ENCODE measurements at places on chromosomes 11 and 22.

GRCh38 chr11:101567071-101567470 is 16.7 kb downstream of the TRPC6 start:
- DNase-seq = no peak

GRCh38 chr11:125476721-125477120 is 19.3 kb downstream of the FEZ1 start:
- no peak for DNase-seq

- DNase-seq = no peak
These were observed 9.9 kb upstream of the CELSR1 start for GRCh38 chr22:46547179-46547882.

GRCh38 chr11:114802878-114803277 is 124.6 kb downstream of the NXPE2 start:
- no peak for DNase-seq

GRCh38 chr22:21672107-21672629 is 6.4 kb downstream of the PPIL2 start:
- no peak for DNase-seq

DNA sequence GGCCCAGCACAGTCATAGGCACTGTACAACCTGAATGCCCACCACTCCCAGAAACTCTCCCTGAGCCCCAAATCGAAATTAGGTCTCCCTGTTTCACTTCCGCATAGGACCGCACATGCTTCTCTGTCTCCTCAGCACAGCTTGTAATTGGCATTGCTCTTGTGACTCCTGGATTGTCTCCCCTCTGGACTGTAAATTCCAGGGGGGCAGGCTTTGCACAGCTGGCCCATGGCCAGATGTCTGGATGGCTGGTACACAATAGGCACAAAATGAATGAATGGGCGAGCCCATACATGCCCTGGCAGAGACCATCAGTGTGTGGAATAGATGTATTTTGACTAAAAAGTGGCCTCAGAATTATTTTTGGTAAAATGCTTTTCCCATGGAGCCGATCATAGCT is 63.3 kb upstream of the PHF21B start:
- no peak for DNase-seq

GRCh38 chr11:19779740-19780139 is 67.1 kb downstream of the NAV2 start:
- no peak for DNase-seq

- DNase-seq = no peak
These were observed 71.2 kb downstream of the MYO7A start for GRCh38 chr11:77199137-77199745.

DNA sequence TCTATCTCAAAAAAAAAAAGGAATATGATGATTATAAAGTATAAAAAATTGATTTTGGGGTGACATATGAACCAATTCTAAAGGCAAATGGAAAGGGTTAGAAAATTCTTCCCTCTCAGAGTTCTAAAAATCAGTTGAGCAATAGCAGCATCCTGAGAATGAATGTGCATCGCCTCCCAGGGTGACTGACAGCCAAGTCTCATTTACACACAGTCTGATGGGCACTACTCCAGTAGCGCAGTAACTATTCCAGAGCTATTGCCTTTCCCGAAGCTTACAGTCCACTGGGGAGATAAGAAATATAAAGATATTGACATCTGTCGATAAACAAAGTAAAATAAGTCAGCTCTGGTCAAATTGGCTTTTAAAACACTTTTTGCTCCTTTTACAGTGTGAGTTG is 32.3 kb upstream of the SORL1 start:
- no peak for DNase-seq

DNA sequence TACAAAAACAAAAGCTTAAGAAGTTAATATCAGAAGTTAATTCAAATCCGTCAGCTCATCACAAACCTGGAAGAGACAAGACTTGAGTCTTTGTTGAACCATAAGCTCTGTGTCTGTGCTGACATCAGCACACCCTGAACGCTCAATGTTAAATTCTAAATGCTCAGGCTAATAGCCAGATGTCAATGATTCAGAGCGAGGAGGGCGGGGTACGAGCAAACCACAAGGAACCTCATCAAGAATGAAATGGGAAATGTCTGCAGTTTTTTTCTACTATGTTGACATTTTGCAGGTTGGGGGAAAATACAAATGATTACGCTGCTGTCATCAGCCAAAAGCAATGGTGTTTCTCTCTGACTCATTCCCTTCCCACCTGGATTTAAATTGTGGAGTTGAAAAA is 1057.2 kb downstream of the NTM start:
- DNase-seq = no peak

GRCh38 chr11:69167130-69167915 is 11.6 kb downstream of the SMIM38 start:
- DNase-seq = no peak

- DNase-seq = no peak
These were observed 20.9 kb downstream of the PANX1 start for GRCh38 chr11:94149431-94150017.

DNA sequence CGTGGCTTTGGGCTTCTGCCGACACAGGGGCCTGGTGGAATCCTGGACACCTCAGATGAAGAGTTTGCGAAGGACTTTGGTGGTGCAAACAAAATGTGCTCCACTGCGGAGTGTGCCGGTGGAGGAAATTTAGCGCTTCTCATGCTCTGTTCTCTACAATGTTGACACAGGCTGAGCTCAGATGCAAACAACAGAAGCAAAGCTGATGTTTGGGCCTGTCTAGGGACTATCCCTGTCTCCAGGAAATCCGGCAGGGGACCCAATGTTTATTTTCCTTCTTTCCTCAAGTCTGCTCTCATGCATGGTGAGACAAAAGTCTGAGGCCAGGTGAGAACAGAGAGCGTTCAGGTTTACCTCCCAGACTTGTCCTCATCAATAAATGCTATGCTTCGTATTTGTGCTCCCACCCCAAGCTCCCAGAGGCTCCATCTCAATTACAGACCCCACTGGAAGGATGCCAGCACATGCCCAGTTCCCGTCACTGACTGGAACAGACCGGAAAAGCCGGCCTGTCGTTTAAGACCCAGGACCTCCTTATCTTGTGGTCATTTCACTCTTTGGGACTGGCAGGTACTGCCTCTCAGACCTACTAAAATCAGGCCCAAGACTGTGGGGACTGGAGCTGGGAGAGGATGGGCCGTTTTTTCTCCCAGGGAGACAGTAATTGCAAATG is 105.7 kb upstream of the B3GAT1 start:
- no peak for DNase-seq

GRCh38 chr11:106288057-106288456 is 210.6 kb downstream of the AASDHPPT start:
- DNase-seq = no peak

- DNase-seq = no peak
These were observed 268.6 kb upstream of the CHORDC1 start for GRCh38 chr11:90491466-90491865.

DNA sequence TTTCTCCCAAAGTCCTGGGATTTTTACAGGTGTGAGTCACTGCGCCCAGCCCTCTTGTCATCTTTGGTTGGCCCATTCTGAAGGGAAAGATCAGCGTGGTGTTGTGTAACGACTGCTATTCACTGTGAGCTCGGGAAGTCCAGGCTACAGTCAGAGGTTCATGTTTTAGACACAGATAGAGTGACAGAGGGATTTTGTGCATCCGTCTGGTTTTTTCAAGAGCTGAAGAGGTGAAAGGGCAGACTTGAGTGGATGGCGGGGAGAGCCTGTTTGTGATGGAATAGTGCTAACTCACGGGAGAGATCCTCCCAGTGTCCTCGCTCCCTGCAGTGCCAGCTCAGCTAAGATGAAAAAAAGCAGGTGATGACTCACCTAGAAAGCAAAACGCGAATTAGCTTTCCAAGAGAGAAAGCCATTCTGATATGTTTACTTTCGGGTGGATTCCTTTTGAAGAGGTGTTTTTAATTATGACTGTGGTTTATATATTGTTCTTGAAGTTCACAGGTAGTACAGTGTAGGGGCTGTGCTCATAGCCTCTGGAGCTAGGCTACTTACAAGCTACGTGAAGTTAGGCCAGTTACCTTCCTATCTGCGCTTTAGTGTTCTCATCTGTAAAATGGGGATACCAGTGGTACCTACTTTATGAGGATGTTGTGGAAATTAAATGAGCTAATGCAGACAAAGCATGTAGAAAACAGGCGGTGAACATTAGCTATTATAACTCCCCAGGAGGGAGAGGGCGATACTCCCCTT is 67.2 kb downstream of the C11orf91 start:
- no peak for DNase-seq

- DNase-seq = no peak
These were observed 15.6 kb downstream of the ARFGAP3 start for GRCh38 chr22:42841444-42841843.

DNA sequence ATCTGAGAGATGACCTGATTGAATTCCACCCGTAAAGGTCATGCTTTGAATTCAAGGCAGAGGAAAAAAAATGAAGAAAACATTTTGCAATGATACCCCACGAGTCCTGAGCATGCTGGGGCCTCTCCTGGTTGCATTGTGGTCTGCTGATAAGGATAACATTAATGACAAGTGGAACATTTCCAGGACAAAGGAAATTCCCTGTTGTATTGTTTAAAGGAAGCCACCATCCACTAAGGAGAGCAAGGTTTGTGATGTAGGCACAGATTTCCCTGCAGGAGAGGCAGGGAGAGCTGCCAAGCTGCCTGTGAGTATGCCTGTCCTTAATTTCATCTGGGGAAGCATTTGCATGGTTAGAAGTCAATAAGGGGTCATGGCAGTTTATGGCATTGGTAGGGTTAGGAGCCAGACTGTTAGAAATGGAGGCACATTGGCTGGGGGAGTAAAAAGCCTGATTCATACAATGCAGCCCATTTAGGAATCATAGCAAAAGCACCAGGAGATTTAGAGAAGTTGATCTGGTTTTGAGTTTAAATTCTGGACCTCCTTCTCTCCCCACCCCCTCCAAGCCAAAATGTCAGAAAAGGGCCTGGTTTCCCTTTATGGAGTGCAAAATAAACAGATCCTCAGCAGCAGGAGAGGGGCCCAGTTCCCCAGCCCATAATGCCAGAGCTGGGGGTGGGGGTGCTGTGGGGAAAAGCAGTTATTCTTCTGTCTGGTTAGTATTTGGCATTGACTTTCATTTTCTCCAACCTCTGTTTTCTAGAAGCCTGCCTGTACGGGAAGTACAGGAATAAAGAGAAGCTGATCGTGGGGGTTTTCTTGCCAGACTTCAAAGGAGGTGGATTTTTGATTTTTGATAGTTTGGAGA is 22.1 kb downstream of the FLI1 start:
- no peak for DNase-seq

DNA sequence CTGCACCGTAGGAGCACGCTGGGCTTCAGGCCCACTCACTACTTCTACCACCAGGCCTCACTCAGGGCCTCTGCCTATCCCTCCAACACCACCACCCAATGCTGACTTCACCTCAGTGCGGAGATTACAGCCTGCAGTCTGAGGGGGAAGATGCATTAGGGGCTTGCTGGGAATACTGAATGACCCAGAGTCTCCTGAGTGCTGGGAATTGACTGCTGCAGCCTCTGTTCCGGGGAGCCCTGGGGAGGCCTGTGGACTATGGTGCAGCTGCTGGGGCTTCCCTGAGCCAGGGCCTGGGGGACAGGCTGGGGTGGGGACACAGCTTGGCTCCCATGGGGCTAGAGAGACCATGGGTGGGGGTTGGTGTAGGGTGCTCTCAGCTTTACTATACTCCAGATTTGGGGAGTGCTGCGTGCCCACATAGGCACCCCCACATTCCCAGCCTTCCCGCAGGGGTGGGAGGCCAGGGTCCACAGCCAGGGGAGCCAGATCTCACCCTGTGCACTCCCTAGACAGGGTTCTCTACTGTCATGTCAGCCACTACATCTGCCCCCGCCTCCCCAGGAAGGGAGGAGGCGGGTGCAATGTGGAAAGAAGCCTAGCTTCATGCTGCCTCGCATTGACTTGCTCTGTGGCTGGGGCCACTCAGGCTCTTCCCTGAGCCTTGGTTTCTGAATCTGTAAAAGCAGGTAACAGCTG is 44.4 kb downstream of the GDPD5 start:
- DNase-seq = no peak

DNA sequence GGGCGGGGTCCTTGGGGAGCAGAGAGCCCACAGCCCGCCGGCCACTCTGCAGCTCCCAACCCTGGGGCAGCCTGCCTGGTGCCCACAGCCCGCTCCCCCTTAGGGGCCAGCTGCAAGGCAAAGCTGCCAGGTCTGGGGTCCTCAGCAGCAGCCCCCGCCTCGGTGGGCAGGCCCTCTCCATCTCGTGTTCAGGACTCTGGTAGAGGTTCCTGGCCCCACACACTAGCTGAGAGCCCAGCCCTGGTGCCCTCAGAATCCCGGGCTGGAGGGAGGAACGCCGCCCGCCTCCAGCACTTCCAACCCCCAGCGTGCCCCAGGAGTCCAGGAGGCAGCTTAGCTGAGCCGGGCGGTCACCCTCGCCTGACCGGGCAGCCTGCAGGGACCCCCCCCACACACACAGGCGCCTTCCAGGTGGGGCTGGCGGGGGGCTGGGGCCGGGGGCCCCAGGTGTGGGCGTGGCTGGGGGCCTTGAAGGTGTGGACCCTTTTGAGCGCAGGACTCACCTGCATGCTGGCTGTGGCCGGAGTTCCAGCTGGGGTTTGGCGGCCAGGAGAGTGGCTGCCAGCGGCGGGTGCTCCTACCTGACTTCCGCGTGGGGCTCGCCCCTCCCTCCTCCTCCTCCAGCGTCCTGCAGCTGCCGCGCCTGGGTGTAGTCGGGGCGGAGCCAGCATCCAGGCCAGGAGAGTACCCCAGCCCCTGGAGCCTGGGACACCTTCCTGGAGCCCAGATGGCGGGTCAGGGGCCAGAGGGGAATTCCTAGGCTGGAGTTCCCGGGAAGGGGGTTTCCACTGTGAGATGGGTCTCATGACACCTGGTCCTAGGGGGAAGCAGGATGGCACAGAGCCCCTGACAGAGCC is at the start of gene ANO9:
Gene ANO9 (minus strand): TSS at position 594 of the 857 bp plus-strand sequence. CDS start 85 bp downstream, at position 509.
- peak; percentile 39 for DNase-seq

DNA sequence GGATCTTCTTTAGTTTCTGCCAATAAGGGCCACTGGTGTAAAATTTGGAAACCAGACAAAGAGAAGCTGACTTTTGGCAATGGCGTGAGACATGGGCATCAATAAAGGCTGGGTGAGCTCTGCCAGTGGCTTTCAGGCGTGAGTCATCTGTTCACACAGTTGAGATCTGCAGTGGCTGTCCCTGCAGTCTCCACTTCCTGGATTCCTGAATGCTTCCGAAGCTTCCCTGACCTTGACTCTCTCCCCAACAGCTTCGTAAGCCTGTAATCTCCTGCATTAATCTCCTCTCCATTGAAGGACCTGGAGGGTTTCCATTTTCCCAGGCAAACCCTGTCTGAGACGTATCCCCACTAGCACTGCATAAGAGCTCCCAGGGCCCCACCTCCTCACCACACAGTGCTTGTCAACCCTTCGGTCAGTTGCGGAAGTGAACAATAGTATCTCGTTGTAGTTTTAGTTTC is 574.7 kb downstream of the TBC1D22A start:
- DNase-seq = no peak

GRCh38 chr22:37482244-37482643 is 3.9 kb downstream of the MFNG start:
- DNase-seq = no peak

All from activated naive CD4-positive, alpha-beta T cell (primary cell).